ENCODE measurements at places on chromosomes 7 and 10. TPM values are rescaled to one million over a fixed set of nuclear protein-coding genes. Genes with fewer than 3 reads are reported as not detected.

Gene TMEM140
- 52.8 TPM for total RNA-seq

- no peak for DNase-seq
These were observed 158.0 kb upstream of the AHR start for GRCh38 chr7:17140406-17140805.

Gene HOXA10
- 5.2 TPM for total RNA-seq

GRCh38 chr7:47535704-47536628 lies 45.9 kb downstream of the TNS3 start:
- DNase-seq, result no peak

- DNase-seq, result no peak
These were observed 153.1 kb downstream of the ZNF365 start for GRCh38 chr10:62527019-62527827.

DNA sequence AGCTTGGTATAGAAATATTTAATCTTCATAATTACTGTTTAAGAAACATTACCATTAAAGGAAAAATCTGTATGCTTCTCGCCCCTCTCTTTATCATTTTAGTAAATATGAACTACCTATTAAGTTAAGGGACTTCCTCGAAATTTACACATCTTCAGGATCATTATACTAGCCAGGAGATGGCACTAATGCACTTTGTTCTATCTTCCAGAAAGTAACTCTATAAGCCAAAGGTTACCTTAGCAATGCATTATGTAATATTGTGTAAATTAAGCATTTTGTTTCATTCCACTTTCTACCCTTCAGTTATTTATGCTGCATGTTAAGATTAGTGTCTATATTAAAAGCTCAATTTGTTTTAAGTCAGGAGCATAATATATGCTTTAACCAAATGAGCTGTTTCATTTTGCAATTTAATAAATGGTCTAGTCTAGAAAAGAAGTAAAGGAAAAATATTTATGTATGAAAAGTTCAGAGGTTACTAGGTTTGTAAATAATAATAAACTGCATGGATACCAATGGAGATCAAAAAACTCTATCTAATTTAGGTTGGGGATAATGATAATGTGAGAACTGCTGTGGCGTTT lies 128.5 kb downstream of the ANKRD7 start:
- DNase-seq, result no peak

Gene PNLIPRP3
- 2.4 TPM for total RNA-seq

DNA sequence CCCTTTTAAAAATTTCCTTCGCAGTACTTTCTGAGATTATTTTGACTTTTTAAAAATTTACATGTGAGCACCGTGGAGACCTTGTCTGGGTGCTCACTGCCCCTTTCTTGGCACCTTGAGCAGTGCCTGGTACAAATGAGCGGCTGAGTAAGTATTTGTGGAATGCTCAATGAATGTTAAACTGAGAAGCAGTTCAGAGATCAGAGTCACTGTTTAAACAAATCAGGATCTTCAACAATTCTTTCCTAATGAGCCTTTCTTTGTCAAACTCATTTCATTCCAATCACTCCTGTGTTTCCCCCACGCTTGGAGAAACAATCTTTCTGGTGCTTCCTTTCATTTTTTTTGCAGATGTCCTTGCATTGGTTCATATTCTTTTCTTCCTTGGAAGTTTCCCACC lies 611.3 kb upstream of the GALNT17 start:
- DNase-seq, result no peak

Gene SFTPA1
- not detected for total RNA-seq

- DNase-seq, result no peak
These were observed 275.3 kb downstream of the SNX13 start for GRCh38 chr7:17665029-17665428.

Gene PNPLA8
- 48.6 TPM for total RNA-seq

Gene PIP
- 1.6 TPM for total RNA-seq

DNA sequence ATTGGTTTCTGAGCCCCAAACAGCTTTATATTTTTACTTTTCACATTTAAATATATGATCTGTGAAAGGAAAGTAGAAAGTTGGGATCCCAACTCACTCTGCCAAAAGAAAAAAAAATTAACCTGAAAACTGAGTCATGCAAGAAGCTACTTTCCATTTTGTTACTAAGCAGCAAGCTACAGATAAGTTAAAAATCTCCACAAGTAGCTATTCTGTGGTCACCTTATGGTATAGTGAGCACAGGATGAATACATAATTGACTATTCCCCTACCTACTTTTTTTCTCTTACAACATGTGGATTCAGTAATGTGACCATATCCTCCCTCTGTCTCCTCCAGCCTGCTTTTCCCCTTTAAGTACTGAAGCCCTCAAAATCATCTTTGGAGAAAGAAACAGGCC lies 30.3 kb upstream of the CREB3L2 start:
- DNase-seq, result no peak

DNA sequence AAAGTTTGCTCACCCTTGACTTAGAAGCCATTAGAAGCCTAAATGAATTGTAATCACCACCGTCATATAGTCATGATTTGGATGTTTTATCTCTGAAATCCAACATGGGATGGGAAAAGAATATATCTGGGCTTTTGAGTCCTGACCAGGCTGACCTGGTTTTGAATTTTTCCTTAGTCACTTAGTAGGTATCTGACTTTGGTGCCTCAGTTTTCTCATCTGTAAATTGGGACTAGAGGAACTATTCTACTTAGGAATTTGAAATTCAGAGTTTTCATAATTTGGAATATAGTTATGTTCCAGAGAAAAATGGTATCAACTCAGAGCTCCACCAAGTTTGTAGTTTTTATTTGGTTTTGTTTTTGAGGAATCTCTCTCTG lies 40.9 kb downstream of the SHOC2 start:
- no peak for DNase-seq

DNA sequence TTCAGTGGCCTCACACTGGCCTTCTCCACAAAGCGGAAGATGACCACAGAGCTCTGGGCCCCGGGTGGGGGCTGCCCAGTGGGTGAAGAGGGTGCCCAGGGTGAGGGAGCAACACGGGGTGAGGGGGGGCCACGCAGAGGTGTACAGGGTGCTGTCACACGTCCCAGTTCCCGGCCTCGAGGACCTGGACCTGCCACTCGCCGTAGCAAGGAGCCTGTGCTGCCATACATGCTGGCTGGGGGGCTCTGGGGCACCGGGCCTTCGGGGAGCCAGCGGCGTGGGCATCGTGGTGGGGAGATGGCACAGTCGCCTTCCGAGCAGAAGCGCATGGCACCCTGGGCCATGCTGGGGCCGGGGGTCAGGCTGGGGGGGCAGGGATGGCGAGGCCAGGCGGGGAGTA lies 1.9 kb downstream of the PSD start:
- no peak for DNase-seq

Gene PCLO
- total RNA-seq, result 5.3 TPM

- no peak for DNase-seq
These were observed 27.8 kb upstream of the EBLN1 start for GRCh38 chr10:22245567-22245966.

Gene MINPP1
- total RNA-seq, result 18.7 TPM

DNA sequence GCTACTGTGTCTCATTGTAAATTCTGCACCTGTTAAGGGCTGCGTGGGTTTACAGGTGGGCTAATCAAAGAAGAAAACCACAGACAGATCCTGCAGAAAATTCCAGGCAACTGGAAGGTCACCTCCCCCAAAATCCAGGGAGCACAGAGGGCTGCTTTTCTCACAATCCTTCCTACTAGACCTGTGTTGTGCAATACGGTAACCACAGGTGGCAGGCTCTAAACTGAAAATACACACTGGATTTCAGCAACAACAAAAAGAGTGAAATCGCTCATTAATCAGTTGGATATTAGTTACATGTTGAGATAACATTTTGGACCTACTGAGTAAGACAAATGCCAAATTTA lies 83.2 kb downstream of the SLC16A9 start:
- DNase-seq, result no peak

- DNase-seq, result no peak
These were observed 120.1 kb downstream of the WDFY4 start for GRCh38 chr10:48804740-48805182.

- no peak for DNase-seq
These were observed 6.8 kb upstream of the EFCAB10 start for GRCh38 chr7:105587909-105588635.

Gene CALHM1
- total RNA-seq, result not detected

Gene C10orf67
- not detected for total RNA-seq

- no peak for DNase-seq
These were observed 279.4 kb upstream of the CACNA2D1 start for GRCh38 chr7:82722946-82723345.

Gene IFIT1
- 13.9 TPM for total RNA-seq

DNA sequence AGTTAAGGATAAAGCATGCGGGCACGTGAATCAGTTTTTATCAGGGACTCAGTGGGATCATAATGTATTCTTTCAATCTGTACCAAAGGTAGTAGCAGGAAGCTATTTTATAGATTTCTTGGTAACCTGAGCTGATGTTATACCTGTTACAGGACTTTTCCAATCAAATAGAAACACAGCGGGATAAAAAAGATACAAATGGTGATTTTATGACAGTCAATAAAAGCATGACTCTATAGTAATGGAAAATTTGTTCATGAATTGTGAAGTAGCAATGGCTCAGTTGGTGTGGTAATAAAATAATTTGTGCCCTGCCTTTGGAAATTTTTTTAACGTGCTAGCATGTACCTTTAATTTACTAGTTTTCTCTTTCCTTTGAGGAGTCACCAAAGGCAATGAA lies 300.7 kb upstream of the CELF2 start:
- no peak for DNase-seq

- no peak for DNase-seq
These were observed 186.8 kb downstream of the PHTF2 start for GRCh38 chr7:77985232-77985973.

GRCh38 chr10:85851934-85852333 lies 514.7 kb downstream of the GRID1 start:
- no peak for DNase-seq

- no peak for DNase-seq
These were observed 41.9 kb downstream of the ANKMY2 start for GRCh38 chr7:16603633-16604032.

DNA sequence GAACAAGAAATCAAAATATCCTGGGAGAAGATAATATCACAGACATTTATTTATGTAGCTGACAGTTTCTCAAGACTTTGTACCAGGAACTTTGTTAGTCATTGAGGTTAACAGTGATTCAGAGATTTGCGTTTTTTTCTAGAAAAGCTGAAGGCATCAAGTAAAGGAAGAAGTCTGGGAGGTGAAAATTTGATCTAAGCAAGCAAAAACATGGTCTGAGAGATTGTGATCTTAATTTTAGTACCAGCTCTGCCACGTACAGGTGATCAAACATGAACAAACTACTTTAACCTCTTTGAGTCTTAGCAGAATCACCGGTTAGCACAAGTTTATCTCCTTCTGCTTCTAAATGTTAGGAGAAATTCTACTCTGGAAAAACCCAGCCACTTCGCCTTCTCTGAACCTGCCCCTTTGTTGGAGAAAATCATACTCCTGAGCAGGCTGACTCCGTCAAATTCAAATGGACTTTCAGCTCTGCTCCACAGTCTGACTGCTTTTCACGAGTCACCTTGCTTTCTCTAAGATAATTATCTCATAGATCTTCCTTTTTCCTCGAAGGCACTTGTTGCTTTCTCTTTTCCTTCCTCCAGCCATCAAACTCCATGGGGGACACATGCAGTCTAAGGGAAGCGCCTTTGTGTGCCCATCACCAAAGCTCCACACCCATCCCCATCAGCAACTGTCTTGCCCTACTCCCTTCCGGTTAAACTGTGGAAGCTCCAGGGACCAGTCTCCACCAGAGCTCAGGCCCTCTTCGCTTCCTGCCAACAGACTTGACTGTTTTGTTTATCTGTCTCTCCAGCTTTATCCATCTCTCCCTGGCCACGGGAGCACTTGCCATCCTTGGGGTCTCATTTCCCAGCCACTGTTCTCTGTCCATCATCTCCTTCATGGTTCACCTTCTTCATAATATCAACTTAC lies 86.3 kb downstream of the PRKCQ start:
- DNase-seq, result no peak

- DNase-seq, result no peak
These were observed 20.7 kb upstream of the TECTB start for GRCh38 chr10:112262546-112262945.

DNA sequence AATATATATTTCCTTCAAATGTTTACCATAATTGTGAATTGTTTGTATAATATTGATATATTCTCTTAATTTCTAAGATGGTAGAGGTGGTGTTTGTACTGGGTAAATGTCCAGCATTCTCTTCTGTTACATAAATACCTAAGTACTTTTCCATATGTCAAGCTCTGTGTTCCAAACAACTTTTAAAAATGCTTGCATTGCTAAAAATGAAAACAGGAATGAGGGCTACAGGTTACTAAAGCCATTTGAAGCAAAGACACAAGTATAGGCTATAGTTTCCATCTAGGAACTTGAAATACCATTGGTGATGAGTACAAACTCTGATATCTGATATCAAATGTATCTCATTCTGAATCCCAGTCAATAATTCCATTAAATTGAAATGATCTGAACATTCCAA lies 233.6 kb upstream of the SORCS1 start:
- DNase-seq, result no peak

Gene SPDYE2
- not detected for total RNA-seq

DNA sequence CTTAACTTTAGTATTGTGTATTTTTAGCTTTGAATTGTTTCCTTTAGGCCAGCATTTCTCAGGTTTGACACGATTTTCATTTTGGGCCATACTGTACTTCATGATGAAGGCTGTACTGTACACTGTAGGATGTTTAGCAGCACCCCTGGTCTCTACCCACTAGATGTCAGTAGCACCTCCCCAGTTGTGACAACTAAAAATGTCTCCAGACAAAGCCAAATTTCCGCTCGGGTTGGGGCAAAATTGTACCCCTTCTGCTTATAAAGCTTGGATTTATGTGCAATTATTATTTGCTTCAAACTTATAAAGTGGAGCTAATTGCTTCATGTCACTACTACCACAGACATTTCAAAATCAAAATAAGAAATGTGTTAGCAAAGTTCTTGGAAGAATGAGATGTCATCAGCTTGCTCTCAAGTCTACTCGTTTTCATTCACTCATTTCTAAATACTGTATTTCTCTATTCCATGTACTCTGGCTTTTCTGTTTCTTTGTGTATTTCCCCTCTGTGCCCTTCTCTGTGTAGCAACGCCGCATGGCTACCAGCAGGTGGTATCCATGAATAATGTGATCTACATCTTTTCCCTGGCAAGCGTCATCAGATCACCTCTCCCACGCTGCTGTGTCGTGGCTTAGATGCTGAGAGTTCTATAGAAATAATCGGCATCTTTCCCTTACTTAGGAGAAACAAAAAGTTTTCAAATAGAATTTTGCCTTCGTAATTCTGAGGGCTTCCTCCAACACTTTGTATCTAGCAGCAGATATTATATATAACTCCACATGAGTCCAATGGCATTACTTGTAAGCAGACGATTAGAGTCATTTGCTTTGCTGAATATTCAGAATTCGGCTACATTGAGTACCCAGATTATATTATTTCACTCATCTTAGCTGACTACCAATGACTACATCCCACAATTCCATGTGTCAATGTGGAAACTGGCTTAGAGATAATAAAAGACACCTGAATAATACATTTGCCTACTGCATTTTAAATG lies 47.8 kb upstream of the CALCR start:
- DNase-seq, result no peak

Gene CLEC5A
- total RNA-seq, result not detected

Gene INHBA
- 0.59 TPM for total RNA-seq

- no peak for DNase-seq
These were observed 433 bp upstream of the STARD3NL start for GRCh38 chr7:38177621-38178003.
